NAMALWA (cell line): ENCODE measurements at places on chromosomes 4 and X.

GRCh38 chr4:139208404-139208945 lies 31.5 kb upstream of the ELF2 start:
- peak; percentile 75 for DNase-seq

- no peak for DNase-seq
These were observed 99.3 kb upstream of the TLR3 start for GRCh38 chr4:185969657-185970056.

GRCh38 chr4:127580891-127581290 lies 51.9 kb upstream of the INTU start:
- no peak for DNase-seq

DNA sequence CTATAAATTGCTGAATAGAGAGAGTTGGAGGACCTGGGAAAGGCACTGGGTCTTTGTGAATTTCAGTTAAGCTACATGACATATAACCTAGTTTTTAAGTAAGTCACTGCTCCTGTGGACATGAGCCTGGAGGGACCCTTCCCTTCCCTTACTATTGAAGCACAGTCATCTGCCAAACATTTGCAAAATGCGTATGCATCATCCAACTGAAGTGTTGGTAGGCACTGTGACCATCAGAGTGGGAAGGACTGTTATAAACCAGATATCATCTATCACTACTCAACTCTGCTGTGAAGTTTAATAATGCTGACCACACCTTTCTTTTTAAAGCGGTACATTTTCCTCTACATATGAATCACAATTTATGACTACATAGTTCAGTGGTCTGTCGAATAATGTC lies 5.2 kb downstream of the GABRA3 start:
- DNase-seq: no peak

DNA sequence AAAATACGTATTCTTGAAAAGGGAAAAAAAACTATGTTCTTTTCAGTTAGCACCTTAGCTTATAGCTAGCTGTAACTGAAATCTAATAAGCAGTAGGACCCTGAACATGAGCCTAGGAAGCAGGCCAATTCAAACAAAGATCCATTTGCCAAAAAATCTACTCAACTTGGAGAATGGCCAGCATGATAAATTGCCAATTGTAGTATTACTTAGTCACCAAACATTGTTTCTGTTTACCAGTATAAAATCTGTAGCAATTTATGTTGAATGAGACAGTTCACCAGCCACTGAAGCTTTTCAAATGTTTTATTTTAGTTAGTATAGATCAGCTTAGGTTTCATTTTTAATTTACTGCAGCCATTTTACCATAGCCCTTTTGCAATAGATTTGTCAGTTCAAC lies 323.6 kb upstream of the DIPK2B start:
- DNase-seq: no peak

DNA sequence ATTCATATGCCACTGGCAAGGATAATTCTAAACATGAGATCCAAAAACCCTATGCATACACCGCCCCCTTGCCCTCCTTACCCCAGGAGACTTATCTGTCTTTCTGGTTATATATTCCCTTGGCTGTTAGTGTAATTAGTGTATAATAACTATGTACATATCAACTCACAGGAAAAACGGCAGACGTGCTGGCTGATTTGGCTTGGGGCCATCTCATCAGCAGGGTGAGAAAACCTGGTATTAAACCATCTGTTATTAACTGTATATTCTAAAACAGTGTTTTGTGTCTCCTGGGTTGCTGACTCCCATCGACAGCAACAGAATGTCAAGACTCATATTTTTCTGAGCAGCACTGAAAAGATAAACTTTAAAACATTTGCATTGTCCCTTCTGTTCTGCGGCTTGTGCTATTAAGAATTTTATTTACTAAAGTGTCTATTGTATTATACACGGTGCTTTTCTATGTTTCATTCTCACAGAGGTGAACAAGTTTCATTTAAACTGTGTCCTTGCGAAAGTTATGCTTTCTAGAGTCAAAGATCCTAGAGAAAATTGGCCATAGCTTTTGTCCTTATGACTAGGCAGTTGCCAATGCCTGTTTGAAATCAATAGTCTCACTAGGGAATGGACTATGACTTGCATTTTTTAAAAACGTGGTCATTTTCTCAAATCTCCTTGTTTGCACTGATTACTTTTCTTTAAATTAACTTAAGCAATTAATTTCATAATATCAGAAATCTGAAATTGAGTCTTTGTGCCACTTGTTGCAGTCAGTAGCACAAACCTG lies 211.5 kb upstream of the MID1 start:
- no peak for DNase-seq

- DNase-seq: no peak
These were observed 109.4 kb upstream of the MAP3K15 start for GRCh38 chrX:19624739-19625138.

DNA sequence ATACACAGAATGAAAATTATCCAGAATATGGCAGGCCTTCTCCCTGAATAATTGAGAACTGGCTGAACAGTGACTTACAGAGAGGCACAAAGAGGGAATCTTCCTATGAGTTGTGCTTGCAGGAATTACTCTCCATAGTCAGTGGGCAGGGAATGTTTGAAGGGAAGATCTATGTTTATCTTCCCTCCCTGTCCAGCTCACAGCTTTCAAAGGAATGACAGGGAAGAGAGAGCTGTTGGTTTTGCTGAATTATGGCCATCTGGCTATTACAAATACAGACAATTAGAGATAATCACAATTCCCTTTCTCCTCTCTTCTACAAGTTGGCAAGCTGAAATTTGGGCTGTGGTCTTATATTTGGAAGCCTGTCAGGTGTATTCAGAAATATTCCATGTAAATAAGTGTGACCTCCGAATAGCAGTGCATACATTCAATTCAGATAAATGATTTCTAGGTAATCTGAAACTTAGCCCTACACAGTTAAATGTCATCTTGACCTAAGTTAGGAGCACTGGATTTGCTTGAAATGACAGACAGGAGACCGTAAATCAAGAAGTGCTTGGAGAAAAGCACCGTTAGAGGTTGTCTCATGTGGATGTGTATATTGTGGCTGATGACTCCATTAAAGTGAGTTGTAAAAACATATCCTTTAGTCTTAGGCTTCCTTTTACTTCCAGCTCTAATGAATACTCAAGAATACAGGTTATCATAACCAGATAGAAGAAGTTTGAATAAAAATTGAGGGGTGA lies 136.8 kb downstream of the C4orf33 start:
- DNase-seq: no peak

- no peak for DNase-seq
These were observed 646 bp upstream of the GSX2 start for GRCh38 chr4:54099287-54099747.
